ENCODE measurements at places on chromosomes 3 and 15. TPM values are rescaled to one million over a fixed set of nuclear protein-coding genes. Genes with fewer than 3 reads are reported as not detected.

The TLR9 gene
- not detected for total RNA-seq

The SLC24A5 gene
- total RNA-seq: not detected

The LRRC31 gene
- 0.67 TPM for total RNA-seq

The C3orf33 gene
- 4.4 TPM for total RNA-seq

The GOLGA8H gene
- total RNA-seq: 0.34 TPM

The LIPH gene
- total RNA-seq: 0.79 TPM

The FOXB1 gene
- not detected for total RNA-seq

The LDHAL6B gene
- total RNA-seq: not detected

The PCLAF gene
- total RNA-seq: 33.7 TPM

The FANCD2OS gene
- total RNA-seq: not detected

The CFAP91 gene
- 75.0 TPM for total RNA-seq

The CYP1A1 gene
- 1.5 TPM for total RNA-seq

The ELL3 gene
- total RNA-seq: 2.1 TPM

The SENP7 gene
- total RNA-seq: 60.9 TPM

The FGF12 gene
- 6.1 TPM for total RNA-seq

The DPH6 gene
- total RNA-seq: 23.0 TPM

The SLC12A1 gene
- total RNA-seq: not detected

The PLEKHO2 gene
- 9.1 TPM for total RNA-seq

The BTD gene
- total RNA-seq: 26.9 TPM

The HRH1 gene
- total RNA-seq: not detected

The MOBP gene
- total RNA-seq: not detected

The SEMA3F gene
- total RNA-seq: 23.6 TPM

The IL17RB gene
- 10.9 TPM for total RNA-seq

The FEZF2 gene
- not detected for total RNA-seq

The SAMMSON gene
- total RNA-seq: 0.17 TPM

The DCUN1D1 gene
- total RNA-seq: 66.1 TPM

The APBA2 gene
- 41.0 TPM for total RNA-seq

The SOX14 gene
- total RNA-seq: not detected

The PLA2G4E gene
- 0.09 TPM for total RNA-seq

The TMED3 gene
- 49.3 TPM for total RNA-seq

The GOLGA8S gene
- 0.81 TPM for total RNA-seq

The IL17RD gene
- total RNA-seq: 30.4 TPM

The SLC28A2 gene
- total RNA-seq: 1.2 TPM

The ACOX2 gene
- 12.8 TPM for total RNA-seq

The SENP5 gene
- total RNA-seq: 41.1 TPM

The RTP1 gene
- not detected for total RNA-seq

The DAPK2 gene
- total RNA-seq: 2.0 TPM

The SCAMP5 gene
- 58.0 TPM for total RNA-seq

All from progenitor cell of endocrine pancreas (in vitro differentiated cells).